ENCODE measurements at places on chromosomes 7 and 10.

GRCh38 chr10:121157998-121158397 lies 306.8 kb downstream of the WDR11 start:
- no peak for DNase-seq

GRCh38 chr7:77238703-77239136 lies 39.1 kb upstream of the FGL2 start:
- DNase-seq: no peak

DNA sequence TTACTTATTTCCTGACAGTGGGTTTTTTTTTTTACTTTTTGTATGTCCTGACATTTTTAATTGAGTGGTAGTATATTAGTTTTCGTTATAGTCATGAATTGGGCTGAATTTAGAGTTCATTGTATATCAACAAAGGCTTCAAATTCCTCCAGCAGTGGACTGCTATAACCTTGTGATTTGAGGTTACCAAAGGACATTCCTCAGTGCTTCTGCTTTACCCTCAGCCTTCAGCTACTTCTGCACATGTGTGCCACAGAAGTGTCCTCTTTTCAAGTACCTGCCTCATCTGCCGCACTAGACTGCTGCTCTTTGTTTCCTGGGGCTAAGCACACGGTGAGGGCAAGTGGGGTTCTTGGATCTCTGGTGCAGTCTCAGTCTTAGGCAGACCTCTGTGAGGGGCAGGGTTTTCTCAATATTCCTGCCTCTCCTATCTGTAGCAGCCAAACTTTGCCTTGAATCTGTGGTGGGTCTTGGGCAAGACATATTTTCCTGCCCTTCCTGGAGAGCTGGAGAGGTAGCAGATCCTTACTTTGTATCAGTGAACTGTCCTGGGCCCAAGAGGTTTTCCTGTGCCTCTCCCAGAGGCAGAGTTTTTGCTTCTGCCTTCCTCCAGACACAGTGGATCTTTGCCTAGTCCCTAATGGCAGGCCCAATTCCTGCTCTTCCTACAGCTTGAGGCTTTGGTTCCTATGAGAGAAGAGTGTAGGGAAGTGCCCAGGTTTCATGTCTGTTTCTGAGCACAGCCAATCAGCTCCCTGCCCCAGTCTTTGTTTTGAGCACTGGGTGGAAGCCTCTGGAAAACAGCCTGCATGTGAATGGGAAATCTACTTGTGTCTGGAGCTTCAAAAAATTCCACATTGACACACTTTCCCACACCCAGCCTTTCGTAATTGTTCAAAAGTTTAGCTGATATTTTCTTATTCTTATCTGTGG lies 39.0 kb upstream of the STRIP2 start:
- DNase-seq: no peak

DNA sequence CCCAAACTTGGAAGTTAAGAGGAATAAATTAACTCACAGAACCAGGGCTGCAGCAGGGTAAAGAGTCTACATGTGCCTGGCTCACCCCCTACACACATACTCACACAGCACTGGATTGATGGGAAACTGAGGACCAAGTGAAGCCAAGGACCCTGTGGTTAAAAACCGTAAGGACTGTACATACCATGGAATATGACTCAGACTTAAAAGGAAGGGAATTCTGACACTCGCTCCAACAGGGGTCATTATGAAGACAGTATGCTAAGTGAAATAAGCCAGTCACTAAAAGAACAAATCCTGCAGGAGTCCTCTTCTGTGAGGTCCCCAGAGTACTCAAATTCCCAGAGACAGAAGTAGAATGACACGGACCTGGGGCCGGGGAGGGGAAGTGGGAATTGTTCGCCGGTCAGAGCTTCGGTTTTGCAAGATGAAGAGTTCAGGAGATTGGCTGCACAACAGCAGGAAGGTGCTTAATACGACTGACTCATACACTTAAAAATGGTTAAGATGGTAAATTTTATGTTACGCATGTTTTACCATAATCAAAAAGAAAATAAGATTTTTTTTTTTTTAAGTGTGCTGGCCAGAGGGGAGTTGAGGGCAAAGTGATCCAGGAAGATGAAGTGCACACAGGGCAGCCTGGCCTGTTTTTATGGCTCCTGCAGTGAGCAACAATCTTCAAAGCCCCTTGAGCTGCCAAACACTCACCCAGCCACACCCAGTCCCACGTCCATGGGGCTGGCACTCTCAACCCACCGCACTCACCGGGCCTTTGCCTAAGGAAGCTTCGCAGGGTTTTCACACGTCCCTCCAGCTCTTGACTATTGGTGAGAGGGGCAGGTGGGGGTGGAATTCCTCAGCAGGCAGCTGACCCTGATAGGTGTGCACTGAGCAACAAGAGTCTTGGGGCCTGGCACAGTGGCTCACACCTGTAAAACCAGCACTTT lies 26.4 kb downstream of the DRGX start:
- no peak for DNase-seq

- DNase-seq: no peak
These were observed 52.1 kb downstream of the CAMK1D start for GRCh38 chr10:12401466-12401865.

Measured in fibroblast of mammary gland (primary cell).